KG1 (cell line): ENCODE measurements at places on chromosomes 13 and 19.

DNA sequence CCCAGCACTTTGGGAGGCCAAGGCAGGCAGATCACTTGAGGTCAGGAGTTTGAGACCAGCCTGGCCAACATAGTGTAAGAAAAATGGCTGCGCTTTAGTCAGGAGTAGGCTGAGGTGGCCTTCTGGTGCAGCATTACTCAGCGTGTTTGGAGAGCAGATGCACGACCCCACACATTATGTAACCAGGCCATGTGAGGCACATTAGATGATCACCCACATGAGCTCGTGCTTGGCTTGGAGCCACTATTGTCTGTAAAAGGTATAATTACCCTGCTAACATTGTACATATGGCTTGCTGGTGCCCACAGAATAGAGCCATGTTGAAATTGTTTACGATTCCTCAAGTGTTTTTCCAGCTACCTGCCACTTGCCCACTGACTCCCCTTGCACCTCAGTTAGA lies 24.0 kb upstream of the SCEL start:
- no peak for DNase-seq

- DNase-seq = no peak
Measured at GRCh38 chr13:80945328-80945727, 604.4 kb upstream of the SPRY2 start.

GRCh38 chr13:41004875-41005693 lies 14.0 kb downstream of the ELF1 start:
- peak; percentile 66 for DNase-seq

DNA sequence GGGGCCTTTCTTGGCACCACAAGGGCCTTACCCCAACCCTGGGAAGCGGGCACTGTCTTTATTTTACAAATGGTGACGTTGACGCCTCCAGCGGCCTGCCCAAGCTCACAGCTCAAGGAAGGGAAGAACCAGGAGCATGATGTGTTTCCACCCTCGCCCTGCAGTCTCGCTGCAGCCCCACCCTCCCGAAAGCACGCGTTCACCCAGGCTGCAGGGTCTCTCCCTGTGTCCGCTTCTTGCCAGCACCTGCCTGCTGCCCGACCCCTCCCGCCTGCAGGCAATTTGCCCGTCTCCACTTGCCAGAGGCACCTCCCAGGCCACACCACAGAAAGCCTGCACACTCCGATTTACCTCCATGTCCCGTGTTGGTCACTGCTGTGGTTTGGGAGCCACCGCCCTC lies 76.6 kb downstream of the SLC15A1 start:
- DNase-seq = no peak

DNA sequence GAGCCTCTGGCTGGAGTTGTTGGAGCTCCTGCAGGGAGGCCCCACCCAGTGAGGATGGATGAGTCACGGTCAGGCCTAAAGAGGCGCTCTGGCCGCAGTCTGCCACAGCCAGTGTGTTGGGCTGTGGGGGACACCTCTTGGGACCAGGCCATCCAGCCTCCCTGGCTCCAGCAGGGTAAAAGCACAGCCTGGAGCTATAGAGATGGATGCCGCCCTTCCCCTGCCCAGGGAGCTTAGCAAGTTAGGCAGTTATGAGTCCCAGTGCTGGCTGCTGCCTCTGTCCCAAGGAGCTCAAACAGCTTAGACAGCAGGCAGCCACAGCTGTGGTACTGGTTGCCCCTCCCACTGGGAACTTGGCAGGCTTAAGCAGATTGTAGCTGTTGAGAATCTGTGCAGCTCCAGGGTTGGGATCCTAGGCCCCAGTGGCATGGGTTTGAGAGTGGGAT lies 100.9 kb downstream of the NDFIP2 start:
- no peak for DNase-seq

- DNase-seq = no peak
Measured at GRCh38 chr13:73220966-73221720, 162.3 kb downstream of the KLF5 start.

DNA sequence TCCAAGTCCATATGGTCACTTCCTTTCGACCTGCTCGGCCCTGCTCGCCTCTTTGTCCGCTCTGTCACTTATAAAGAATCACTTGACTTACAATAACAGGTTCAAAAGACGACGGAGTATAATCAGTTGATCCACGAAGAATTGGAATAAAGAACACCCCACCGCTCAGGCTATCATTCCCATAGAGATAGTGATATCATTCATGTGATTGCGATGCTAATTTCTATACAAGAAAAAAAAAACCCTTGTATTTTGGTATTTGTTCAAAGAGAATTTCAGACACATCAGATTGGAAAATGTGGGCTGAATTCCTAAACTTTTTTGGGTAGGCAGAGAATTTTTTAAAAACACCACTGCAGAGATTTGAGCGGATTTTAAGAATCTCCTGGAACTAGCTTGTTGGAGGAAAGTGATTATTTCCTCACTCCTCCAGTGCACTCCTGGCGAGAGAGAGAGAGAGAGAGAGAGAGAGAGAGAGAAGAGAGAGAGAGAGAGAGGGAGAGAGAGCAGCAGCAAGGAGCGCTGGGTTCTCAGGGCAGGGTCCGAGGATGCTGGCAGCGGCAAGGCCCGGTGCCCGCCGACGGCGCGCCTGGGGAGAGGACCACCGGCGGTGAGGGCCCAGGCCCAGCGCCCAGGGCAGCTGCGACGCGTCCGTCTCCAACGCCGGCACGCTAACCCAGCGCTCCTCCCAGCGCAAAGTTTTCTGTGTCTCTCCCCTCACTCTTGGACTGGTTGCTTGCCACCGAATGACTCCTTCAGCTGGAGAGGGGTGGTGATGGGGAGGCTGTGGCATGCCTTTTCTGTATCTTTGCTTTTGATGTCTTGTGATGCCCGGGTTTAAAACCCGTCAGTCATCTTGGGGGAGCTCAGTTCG lies 149.0 kb upstream of the ZNF536 start:
- no peak for DNase-seq

- DNase-seq = no peak
Measured at GRCh38 chr13:84705982-84706710, 823.9 kb upstream of the SLITRK1 start.

DNA sequence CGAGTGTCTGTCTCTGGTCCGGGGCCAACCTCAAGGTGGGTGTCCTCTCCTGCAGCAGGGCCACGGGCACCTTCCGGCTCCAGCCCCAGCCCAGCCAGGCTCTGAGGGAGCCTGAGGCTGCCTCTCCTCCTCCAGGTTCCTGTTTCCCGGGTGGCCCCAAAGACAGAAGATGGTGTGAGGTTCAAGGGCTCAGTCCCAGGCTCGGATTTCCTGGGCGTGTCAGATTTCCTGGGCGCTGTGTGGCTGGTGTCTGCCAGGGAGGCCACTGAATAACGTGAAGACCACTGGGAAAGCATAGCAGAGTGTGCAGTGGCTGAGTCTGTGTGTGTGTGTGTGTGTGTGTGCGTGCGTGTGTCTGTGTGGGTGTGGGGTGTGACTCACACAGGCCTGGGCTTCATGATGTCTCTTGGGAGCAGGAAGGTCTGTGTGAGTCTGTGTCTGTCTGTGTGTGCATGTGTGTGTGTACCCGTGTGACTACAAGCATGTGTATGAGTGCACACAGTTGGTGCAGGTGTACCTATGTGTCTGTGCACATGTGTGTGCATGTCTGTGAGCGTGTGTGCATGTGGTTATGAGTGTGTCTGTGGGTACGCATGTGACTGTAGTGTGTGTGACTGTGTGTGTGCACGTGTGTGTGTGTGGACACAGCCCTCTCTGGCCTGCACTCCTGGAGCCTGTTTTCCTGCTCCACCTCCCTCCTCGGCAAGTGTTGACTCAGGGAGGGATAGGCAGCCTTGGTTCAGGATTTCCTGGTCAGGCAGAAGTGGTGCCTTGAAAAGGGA lies 28.3 kb downstream of the CEBPA start:
- DNase-seq = peak; percentile 27

- no peak for DNase-seq
Measured at GRCh38 chr19:13996928-13997630, 9.0 kb downstream of the RFX1 start.

- DNase-seq = peak; percentile 42
Measured at GRCh38 chr19:7705387-7706187, 3.7 kb upstream of the FCER2 start.

- no peak for DNase-seq
Measured at GRCh38 chr13:32881777-32882145, 134.5 kb upstream of the KL start.
